ENCODE measurements at places on chromosomes 6 and 20.

DNA sequence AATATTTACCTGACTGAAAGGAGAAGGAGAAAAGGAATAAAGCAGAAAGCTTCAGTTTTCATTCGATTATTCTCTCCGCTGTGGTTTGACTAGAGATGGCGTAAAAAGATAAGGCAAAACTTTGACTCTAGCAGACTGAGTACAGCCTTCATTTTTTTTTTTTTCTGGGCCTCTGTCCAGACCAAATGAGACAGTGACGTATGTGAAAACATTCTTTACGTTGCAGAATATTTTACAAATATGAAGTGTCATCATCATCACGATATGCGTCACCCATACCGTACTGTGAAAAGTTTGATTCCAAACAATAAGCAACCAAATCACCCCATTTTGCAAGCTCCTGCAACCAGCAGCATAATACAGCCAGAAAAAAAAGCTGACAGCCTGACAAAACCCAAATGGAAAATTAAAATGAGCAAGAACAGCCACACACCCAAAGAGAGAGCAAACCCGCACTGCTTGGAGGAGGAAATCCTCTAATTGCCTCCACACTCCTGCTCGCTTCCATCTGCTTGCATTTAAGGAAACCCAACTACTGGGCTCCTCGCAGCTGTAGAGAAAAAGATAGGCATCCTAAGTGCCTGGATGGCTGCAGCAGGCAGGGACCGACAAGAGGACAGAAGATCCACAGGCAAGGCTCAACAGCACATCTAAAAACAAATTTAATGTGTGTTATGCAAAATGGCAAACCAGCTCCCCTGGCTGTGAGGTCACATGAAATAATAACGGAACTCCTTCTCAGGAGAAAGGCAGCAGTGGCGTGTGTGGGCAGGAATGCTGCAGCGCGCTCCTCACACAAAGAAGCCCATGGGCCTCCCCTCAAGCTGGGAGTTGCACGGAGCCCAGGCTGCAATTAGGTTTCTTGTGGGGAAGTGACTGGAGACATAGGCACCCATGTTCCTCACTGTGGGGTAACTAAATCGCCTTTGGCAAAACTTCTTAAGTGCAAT is 113.1 kb downstream of the FYN start:
- no peak for DNase-seq

DNA sequence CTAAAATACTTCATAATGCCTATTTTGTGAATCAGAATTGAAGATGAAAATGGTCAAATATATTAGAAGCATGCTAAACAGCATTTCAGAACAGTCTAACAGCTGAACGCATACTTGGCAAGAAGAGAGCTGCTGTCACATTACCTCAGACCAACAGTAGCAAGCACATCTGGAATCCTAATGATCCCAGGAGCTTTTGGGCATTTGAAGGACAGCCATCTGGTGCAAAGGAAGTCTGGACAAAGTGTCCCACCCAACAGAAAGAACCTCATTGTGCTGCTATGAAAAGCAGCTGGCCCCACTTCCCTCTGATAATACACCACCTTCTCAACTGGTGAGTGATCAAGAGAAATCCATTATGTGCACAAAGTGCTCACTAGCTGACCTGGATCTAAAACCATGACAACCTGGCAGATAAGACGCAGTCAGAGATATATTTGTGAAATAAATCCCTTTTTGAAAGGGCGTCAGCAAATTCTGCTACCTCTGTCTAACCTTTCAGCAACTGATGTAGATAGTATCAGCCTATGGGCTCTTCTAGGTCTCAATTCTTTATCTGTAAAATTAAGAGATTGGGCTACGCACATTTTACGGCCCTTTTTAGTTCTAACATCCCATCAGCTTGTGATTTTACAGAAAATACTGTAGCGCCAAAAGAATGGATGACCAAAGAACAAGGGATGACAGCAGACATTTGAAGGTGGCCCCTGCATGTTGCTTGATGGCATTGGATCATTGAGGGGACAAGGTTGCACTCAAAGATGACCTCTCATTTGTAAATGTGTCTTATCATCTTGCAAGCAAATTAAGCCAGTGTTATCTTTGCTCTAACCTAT is 78.7 kb downstream of the SGK1 start:
- no peak for DNase-seq

GRCh38 chr6:138815797-138816528 is 20.1 kb downstream of the ECT2L start:
- DNase-seq: no peak

DNA sequence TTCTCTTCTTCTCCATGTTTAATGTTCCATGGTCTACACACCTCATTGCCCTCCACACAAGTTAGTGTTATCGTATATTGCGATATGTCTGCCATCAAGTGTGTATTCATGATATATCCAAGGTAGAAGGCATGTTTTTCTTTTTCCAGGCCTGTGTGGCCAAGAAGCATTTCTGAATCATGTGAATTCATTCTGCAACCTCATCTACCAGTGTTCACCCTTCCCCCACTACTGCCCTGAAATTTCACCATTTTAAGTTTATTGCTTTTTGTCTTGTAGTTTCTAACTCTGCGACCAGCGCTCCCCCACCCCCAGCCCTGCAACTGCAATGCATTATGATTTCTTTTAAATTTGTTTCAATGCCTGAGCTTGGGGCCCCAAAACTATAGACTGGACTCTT is 618.0 kb upstream of the FLRT3 start:
- no peak for DNase-seq

GRCh38 chr6:21098744-21099143 is 494.8 kb upstream of the SOX4 start:
- DNase-seq: no peak

GRCh38 chr6:137246791-137247202 is 27.6 kb upstream of the IFNGR1 start:
- no peak for DNase-seq

Measured in hypothalamus (tissue), 51 donors.